ENCODE measurements at places on chromosomes 7 and 10.

- no peak for DNase-seq
Measured at GRCh38 chr10:15780353-15781135, 60.8 kb upstream of the ITGA8 start.

DNA sequence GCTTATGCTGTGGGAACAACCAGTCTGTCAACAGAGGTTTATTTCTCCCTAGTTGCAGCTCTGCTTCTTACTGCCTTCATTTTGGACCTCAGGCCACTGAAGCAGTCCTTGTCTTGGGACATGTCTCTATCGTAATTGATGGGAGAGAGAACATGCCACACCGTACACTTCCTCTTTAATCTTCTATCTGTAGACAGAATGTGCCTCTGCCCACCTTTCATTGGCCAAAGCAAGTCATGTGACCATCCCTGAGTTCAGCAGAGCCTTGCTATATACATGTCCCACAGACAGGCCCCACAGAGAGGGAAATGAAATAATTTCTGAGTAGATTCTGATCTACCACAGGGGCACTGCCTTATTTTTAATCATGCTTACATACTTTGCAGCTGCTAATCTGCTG, 98.0 kb downstream of the KCND2 start:
- DNase-seq: no peak

GRCh38 chr7:49174396-49174795, 250.0 kb downstream of the CDC14C start:
- no peak for DNase-seq

DNA sequence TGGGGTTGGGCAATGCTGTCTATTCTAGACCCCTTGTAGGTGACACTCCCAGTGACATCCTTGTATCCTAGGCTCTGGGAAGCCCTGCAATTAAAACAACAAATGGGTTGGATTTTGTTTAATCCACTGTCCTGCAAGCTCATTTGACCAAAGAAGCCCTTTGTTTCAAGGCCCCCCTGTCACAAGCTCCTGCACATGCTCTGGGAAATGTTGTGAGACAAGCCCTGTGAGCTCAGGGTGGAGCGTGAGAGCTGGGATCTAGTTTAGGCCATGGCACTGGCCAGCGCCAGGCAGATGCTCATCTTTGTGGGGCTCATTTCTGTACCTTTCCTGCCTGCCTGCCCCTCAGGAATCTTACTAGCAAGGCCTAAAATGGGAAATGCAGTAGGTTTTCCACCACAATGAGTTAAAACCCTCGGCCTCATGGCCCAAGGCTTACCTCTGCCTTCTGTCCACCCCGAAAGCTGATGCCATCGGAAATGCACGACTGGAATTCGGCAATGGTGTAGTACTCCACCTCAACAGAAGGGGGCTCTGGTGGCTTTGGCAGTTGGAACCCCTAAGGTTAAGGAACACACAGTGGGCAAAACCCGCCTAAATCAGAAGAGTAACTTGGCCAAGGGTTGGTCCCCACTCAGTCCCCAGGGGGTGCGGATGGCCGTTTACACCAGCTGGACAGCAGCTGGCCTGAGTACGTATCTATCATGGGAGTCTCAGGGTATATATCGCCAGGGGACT, 112.0 kb downstream of the NEURL1 start:
- no peak for DNase-seq

DNA sequence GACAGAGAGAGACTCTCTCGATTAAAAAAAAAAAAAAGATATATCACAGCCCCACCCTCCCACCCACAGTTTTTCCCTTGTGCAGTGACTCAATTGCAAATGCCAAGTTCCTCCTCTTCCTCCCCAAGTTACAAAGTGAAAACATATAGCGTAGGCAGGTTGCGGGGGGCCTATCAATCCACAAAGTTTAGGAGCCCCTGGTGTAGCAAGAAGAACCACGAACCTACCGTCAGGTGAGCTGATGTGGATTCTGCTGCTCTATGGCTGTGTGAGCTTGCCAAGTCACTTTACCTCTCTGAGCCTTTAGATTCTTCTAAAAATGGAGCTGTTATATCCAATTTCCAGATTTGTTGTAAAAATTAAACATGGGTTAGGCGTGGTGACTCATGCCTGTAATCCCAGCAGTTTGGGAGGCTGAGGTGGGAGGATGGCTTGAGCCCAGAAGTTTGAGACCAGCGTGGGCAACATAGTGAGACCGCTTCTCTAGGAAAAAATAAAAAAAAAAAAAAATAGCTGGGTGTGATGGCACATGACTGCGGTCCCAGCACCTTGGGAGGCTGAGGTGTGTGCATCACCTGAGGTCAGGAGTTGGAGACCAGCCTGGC, 8.2 kb upstream of the RHBDD2 start:
- no peak for DNase-seq

DNA sequence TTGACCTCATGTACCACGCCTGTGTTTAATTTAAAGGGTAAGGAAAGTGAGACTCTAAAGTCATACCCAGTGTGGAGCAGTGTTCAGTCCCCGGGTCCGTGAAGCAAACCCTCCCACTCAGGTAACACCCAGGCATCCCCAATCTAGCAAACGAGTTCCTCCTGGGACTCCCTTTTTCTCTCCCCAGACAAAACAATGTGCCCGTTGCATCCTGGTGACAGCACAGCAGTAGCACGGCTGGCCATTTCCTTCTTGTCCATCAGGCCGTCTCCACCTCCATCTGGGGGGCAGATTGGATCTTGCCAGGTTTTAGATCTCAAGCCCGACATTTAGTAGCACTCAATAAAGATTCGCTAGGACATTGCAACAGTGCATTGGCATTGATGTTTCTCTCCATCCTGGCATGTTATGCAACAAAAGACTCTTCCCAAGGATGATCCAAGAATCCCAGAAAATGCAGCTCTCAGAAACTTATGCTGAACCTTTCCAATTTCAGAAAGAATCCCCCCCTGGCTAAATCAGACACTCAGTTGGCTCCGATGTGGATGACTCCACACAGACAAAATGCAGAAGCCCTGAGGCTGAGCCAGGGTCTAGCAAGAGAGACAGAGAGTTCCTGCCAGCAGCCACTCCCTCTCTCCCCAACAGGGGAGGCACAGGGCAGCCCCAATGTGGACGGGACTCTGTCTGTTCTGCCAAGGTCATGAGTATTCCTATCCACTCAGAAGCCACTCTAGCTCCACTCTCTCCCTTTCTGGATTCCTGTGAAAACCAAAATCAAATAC, 274.5 kb upstream of the MGMT start:
- DNase-seq: no peak

- no peak for DNase-seq
Measured at GRCh38 chr10:109889867-109890266, 33.4 kb downstream of the XPNPEP1 start.

GRCh38 chr7:97064972-97065587, 40.4 kb upstream of the DLX5 start:
- no peak for DNase-seq

- no peak for DNase-seq
Measured at GRCh38 chr7:108059526-108059925, 56.6 kb upstream of the LAMB1 start.

DNA sequence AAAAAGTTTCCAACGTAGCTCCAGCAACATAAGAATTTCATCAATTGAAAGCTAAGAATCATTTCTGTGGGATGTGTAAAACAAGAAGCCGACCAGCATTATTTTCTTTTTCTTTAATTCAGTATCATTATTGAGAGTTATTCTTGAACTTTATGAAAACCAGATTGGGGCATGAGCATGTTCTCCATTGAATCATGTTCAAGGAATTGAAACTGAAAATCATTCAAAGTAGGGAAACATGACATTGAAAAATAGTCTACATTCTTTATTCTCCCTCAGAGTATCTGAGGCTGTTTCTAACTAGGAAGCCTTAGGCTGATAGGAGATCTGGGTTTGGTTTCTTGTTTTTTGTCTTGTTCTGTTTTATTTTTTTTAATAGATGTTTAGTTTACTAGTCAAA, 253.7 kb downstream of the DYNC1I1 start:
- DNase-seq: no peak

- DNase-seq: no peak
Measured at GRCh38 chr7:139494835-139495579, 11.5 kb upstream of the KLRG2 start.

GRCh38 chr7:108313086-108313485, 143.2 kb downstream of the NRCAM start:
- DNase-seq: no peak

GRCh38 chr10:73991884-73992245, 6.1 kb upstream of the VCL start:
- no peak for DNase-seq

- DNase-seq: no peak
Measured at GRCh38 chr10:121485436-121486139, 112.7 kb downstream of the FGFR2 start.

- DNase-seq: no peak
Measured at GRCh38 chr7:84138411-84138810, 56.2 kb downstream of the SEMA3A start.

- no peak for DNase-seq
Measured at GRCh38 chr7:99514050-99514449, 9.6 kb downstream of the ZKSCAN5 start.

DNA sequence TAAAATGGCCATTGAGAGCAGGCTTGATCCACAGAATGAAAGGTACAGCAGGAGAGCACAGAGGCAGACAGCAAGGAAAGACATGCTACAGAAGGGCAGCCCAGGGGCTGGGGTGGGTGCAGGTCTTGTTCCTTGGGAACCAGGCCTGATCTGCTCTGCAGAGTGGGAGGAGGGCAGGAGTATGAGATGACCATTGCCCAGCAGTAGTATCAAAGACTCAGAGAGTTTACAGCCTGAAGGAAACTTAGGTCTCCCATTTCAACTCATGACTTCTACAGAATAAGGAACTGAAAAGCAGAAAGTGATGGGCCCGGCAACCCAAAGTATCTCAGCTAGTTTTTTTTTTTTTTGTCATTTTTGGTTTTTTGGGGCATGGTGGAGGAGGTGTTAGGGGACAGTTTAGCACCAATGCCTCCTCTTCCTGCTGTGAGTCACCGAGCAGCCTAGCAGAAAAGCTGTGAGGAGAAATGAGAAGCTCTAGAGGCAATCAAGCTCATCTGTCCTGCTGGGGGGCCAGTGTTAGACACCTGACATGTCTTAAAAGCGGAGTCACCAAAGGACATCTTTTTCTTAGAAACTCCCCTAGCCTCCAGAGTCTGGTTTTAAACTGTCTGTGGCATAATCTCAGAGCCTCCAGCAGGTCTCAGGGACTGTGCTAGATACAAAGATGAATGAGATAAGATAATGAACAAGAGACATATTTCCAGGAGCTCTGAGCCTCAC, 34.3 kb upstream of the HERPUD2 start:
- no peak for DNase-seq

- DNase-seq: no peak
Measured at GRCh38 chr7:2729031-2729892, 41.3 kb downstream of the AMZ1 start.

DNA sequence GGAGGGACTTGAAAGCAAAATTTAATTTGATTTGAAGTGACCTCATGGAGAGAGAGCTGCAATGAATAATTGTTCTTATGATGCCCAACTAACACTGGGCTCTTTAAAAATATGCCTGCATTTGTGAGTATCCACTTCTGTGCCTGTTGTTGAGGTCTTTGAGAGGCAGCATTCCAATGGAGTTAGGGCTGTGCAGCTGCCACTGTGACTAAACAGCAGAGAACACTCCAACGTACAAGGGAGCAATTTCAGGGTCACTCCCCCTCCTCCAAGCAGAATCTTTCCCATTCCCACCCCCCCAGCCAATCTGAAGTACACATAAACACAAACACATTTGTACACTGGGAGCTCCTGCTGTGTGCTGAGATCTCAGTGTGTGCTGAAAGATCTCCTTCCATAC, 28.0 kb upstream of the GSAP start:
- no peak for DNase-seq

DNA sequence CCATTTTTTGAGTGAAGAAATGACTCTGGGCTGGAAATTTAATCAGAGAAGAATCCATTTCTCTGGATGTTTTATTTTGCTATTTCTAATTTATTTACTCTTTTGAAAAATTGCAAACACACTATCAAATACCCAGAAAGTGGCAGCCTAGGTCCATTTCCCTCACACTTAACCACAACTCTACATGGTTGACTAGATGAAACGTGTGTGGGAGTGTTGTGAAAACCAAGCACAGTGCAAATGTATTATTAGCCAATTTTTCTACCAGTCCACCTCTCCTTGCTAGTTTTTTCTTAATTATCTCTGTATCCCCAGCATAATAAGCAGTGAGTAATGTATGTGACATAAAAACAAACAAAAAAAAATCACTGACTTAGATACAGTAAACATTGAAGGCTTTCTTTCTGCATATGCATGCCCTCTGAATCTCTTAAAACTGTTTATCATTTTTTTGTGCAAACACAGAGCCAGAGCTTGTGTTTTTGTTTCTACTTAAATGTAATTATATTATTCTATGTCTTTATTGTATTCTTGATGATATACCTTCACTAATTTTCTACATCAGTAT, 30.9 kb downstream of the SCIN start:
- DNase-seq: no peak

- no peak for DNase-seq
Measured at GRCh38 chr7:25388681-25389080, 160.4 kb upstream of the NPVF start.

- no peak for DNase-seq
Measured at GRCh38 chr10:92913973-92914372, 65.7 kb downstream of the EXOC6 start.
